ENCODE measurements at places on chromosomes 1 and 21.

GRCh38 chr1:119235120-119235519 lies 94.7 kb upstream of the WARS2 start:
- DNase-seq, result no peak

GRCh38 chr21:46442938-46443337 lies 15.8 kb upstream of the DIP2A start:
- DNase-seq, result no peak

GRCh38 chr1:100530880-100531487 lies 7.0 kb upstream of the GPR88 start:
- DNase-seq, result no peak

DNA sequence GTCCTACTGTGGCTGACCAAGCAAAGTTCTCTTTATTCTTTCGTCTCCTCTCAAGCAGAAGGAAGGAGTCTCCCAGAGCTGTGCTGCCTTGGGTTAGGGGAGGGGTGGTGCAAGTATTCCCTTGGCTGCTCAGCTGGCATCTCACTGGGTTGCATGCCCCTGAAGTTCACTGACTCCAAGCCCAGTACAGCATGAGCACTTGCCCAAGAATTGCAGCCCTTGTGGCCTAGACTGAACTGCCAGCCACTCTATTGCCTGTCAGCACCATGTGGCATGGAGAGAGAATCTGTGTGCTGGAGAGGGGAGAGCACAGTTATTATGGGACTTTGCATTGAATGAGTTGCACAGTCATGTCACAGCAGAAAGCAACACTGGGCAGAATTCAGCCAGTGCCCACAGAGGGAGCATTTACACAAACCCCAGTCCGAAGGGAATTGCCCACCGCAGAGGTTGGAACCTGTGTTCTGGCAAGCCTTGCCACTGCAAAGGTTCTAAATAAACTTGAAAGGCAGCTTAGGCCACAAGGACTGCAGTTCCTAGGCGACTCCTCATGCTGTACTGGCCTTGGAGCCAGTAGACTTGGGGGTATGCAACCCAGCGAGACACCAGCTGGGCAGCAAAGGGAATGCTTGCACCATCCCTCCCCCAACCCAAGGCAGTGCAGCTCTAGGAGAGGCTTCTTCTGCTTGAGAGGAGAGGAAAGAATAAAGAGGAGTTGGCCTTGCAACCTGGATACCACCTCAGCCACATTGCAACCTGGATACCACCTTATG lies 28.8 kb downstream of the DR1 start:
- no peak for DNase-seq

- DNase-seq, result no peak
Measured at GRCh38 chr1:204241914-204242313, 28.1 kb upstream of the GOLT1A start.

DNA sequence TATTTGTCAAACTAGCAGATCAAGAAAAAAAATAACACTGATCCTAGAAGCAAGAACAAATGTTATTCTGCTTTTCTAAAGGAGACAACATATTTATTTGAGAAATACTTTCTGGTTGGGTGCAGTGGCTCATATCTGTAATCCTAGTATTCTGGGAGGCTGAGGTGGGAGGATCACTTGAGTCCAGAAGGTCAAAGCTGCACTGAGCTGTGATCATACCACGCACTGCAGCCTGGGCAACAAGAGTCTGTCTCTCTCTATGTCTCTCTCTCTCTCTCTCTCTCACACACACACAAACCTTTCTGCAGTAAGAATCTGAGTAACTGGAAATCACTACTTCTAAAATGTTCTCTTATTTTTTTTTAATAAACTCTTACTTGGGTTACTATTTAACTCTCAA lies 31.2 kb downstream of the PRPF38A start:
- no peak for DNase-seq

Data from stimulated activated CD8-positive, alpha-beta memory T cell treated with anti-CD3 and anti-CD28 coated beads, Interleukin-15, amount 100 ng/mL, for 48 hours (primary cell).